ENCODE measurements at places on chromosomes 1 and 21.
A peak's percentile ranks its signal among the peaks of the same experiment; 100 is the strongest.

GRCh38 chr1:217919683-217920388 lies 288.7 kb downstream of the SPATA17 start:
- DNase-seq, result no peak

GRCh38 chr1:56125316-56125715 lies 454.0 kb downstream of the PLPP3 start:
- no peak for DNase-seq

- no peak for DNase-seq
These were observed 143.6 kb downstream of the SLC45A1 start for GRCh38 chr1:8461351-8462110.

DNA sequence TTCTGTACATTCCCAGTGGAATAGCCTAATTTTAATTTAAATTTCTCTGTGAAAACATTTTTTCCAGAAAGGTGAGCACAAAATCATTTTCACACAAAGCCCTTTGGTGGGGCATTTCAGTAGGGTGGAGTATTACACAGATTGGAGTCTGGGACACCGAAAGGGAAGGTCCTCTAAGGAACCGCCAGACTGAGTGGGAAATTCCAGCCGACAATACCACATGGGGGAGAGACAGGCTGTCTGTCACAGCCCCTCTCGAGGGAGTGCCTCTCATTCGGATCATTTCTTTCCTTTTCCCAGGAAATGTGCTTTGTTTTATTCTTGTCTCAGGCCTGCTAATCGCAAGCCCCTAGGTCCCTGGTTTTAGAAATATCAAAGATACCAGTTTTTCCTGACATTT lies 150.6 kb upstream of the HOOK1 start:
- DNase-seq, result no peak

GRCh38 chr21:42563261-42563660 lies 49.6 kb downstream of the SLC37A1 start:
- DNase-seq, result no peak

GRCh38 chr1:30905403-30905802 lies 3.2 kb downstream of the SDC3 start:
- no peak for DNase-seq

DNA sequence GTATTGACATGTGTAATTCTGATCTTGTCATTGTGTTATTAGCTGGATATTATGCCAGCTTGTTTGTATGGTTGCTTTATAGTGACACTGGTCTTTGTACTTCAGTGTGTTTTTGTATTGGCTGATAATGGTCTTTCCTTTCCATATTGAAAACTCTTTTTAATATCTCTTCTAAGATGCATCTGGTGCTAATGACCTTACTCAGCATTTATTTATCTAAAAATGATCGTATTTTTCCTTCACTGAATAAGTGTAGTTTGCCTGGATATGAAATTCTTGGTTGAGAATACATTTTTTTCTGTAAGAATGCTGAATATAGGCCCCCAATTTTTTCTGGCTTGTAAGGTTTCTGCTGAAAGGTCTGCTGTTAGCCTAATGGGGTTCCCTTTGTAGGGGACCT lies 465.5 kb upstream of the TMPRSS15 start:
- DNase-seq, result no peak

GRCh38 chr1:167491586-167492461 lies 26.5 kb downstream of the CD247 start:
- DNase-seq, result peak; percentile 26

GRCh38 chr1:94017155-94017829 lies 103.7 kb downstream of the ABCA4 start:
- DNase-seq, result peak; percentile 60

DNA sequence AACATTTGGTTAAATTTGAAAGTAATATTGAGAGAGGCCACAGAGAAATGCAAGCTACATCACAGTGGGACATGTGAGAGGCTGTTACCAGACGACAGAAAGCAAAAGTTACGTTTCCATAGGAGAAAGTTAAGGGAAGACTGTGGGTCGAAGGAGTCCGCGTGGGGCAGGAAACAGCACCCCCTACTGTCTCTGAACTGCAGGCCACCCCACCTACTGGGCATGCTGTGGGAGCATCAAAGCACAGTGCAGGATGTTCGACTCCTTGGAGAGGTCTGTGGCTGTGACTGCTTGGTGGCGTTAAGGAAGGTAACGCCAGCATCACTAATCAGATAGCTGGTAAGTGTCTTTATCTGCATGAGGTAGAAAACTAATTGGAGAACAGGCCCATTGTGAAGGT lies 123.9 kb downstream of the PTBP2 start:
- DNase-seq, result peak; percentile 62

DNA sequence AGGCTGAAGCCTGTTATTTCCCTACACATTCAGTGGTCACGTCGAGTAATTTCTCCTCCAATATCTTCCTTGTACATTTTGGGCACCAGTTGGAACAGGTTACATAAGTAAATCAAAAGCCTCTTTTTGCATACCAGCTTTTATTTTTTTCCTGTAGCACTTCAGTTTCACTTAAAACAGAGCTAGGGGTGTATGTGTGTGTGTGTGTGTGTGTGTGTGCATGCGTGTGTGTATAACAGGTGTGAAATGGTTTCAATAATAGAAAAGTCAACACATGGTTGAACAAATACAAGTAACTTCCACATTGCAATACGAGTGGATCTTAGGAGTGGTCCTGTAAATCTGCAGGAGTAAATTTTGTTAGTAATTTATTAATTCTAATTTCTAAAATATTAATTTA lies 3.0 kb upstream of the MAN1A2 start:
- no peak for DNase-seq
